CD4-positive, alpha-beta T cell treated with Interferon gamma for 1 hour (primary cell): ENCODE measurements at places on chromosomes 1 and 21.

- no peak for DNase-seq
Measured at GRCh38 chr1:15102646-15103045, 50.9 kb upstream of the TMEM51 start.

DNA sequence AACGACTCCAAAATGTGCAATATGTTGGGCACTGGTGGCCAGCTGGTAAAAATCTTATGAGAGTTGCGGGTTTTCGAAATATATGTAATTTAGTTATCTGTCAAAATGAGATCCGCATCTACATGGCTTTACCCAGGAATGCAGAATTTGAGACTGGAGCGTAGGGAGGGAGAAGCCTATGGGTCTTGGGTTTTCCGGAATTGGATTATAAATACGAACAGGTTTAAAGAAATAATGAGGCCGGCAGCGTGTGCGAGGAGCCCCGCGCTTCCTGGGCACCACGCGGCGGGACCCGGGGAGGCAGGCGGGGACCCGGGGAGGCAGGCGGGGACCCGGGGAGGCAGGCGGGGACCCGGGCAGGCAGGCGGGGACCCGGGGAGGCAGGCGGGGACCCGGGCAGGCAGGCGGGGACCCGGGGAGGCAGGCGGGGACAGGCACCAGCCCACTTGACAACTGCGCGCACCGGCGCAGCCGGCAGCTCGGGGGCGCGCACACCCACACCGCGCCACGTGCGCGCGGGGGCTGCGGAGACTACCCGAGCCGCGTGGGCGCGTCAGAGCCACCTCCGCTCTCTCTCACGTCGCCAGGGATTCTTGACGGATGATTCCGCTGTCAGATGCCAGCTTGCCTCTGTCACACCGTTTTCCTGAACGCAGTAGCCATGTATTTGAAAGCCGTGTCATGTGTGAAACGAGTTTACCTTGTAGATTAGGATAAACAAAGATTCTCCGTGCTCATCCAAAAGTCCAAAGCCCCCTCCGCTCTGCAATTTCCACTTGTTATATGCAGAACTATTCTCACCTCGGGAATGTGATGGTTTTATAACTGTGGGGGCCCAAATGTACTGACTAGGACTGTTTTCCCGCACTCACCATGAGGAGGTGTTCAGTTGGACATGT, 54.3 kb upstream of the HNRNPU start:
- DNase-seq: peak; percentile 83

DNA sequence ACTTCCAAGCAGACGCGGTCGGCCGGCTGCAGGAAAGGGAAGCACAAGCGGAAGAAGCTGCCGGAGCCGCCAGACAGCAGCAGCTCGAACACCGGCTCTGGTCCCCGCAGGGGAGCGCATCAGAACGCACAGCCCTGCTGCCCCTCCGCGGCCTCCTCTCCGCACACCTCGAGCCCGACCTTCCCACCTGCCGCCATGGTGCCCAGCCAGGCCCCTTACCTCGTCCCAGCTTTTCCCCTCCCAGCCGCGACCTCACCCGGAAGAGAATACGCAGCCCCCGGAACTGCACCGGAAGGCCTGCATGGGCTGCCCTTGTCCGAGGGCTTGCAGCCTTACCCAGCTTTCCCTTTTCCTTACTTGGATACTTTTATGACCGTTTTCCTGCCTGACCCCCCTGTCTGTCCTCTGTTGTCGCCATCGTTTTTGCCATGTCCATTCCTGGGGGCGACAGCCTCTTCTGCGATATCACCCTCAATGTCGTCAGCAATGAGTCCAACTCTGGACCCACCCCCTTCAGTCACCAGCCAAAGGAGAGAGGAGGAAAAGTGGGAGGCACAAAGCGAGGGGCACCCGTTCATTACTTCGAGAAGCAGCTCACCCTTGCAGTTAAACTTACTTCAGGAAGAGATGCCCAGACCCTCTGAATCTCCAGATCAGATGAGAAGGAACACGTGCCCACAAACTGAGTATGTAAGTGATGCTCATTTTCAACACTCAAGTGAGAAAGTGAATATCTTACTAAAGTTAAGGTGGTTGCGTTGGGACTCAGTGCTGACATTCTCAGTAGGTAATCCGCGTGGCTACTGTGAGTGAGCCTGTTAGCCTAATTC, 25.5 kb downstream of the UTS2 start:
- no peak for DNase-seq

DNA sequence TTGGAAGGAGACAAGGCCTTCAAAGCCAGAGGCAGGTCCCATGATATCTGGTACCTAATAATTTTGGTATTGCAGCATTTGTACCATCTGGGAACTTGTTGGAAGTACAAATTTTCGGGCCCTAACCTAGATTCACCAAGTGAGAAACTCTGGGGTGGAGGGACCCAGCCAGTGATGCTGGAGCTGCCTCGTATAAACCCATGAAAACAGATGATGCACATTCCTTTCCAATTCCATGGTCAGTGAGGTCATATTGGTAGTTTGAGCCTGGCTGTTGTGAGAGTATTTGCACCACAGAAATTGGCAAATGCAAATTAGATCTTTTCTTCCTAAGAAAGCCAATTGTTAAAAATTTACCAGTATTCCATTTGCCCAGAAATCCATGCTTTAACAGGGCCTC, 269.6 kb upstream of the PLXNA2 start:
- no peak for DNase-seq

GRCh38 chr1:158371188-158371953, 17.7 kb downstream of the CD1E start:
- no peak for DNase-seq

GRCh38 chr1:156423422-156424352, 54.7 kb downstream of the RHBG start:
- no peak for DNase-seq

DNA sequence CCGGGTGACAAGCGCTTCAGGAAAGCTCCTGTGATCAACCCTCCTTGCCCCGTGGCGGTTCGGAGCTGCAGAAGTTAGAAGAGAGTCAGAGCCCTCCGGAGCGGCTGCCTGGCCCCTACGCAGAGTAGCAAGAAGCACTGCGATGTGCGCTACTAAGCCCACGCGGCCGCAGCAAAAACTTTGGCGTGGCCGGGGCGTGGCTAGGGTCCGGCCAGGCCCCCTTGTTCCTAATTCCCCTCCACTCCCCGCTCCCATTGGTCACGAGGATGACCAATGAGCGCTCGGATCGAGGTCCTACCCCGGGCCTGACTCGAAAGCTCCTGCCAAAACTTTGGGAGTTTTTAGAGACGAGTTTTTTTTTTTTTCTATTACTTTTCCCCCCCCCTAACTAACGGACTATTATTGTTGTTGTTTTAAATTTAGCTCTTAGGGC, at the start of gene HLX:
Gene HLX (plus strand): TSS at position 368 of the 433 bp plus-strand sequence. CDS start 415 bp downstream, outside the sequence.
- DNase-seq: peak; percentile 82

DNA sequence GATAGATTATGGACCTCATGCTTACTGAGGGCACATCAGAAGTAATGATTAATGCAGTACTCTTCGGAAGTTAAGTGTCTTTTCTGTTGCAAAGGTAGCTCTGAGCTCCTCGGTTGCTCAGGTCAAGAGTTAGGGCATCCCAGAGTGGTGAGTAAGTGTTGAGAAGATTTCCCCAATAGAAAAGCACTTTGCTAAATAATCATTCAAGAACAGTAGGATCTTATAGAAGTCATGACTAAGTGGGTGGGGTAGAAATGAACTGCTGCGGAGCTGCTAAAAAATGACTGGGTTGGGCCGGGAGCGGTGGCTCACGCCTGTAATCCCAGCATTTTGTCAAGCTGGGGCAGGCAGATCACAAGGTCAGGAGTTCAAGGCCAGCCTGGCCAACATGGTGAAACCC, 648.6 kb upstream of the CAMK1G start:
- no peak for DNase-seq

DNA sequence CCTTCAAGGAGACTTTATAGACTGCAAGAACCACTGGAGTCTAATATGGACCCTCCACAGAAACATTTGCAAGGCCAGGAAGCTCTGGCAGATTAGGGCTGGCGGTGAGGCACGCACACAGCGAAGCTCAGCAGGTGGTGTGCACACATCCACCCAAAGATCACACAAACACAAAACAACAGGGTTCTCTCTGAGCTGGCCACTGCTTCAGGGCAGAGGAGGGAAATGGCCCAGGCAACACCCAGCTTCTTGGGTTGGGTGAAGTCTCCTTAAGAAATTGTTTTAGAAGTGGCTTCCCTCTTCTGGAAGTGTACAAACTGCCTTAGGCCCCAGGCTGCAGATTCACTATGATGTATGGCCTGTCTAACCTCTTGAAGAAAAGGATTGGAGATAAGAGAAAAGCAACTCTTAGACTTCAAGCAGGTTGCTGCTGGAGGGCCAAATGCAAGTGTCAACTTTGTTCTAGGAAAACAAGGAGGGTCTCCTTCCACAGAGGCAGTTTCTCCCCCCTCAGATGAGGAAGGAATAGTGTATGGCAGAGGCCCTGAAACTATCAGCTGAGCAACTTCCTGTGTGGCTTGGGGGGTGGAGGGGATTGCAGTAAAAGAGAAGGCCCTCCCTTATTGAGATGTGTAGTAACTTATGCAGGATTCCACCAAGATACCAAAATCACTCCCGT, 2.0 kb downstream of the RCSD1 start:
- DNase-seq: no peak

DNA sequence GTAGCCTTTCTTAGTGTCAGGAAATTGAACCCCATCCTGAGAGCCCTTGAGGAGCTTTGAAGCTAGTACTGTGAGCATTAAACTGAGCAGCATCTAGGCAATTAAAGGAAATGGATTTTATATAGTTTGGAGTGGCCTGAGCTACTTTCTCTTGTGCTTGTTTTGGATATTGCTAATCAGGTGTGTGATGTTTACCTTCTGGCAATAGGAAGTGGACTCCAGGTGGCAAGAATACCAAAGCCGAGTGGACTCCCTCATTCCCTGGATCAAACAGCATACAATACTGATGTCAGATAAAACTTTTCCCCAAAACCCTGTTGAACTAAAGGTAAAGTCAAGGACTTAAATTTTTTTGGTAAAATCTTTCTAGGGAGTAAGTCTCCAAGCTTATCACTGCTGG, 79.4 kb downstream of the MACF1 start:
- no peak for DNase-seq

GRCh38 chr1:92882819-92883218, 51.0 kb downstream of the RPL5 start:
- peak; percentile 49 for DNase-seq

DNA sequence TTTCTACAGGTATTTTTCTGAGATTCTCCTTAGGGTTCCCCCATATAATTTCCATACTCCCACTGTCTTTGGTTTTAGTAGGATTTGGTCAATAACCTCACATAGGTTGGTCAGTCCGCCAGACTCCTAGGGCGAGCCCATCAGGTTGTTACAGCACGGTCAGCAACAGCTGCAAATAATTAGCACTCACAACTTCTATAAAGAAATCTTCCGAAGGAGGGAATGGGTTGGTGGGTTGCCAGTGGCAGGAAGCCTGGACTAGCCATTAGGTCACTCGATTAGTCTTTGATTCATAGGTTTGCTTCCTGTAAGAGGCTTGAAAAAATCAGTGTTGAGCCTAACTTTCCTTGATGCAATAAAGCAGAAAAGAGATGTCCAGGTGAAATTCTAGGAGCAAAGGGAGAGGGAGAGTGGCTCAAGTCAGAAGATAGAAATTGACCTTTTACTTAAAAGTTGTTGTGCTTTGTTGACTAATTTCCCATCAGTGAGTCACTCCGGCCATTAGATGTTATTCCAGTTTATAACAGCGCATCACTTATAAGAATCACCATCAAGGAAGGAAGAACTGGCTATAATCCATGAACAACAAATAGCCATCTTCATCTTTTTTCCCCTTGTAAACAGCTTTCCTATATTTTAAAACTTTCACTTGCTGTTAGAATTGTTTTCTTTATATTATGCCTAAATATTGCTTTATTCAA, 88.3 kb downstream of the TPR start:
- no peak for DNase-seq

DNA sequence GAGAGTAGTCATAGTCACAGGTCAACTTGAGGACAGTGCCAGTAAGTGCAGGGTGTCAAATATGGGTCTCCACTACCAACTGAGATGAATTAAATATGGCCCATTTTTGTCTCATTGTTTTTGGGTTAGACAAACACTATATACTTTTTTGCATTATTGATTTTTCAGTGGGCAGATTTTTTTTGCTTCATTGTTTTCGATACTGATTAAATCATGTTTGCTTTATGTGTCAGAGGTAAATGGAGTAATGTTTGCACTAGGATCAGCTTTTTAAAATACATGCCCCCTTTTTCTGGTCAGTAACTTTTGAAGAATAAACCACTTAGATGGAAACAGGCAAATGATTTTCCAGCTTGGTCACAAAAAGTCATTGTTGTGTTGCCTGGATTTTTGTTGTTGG, 199.0 kb downstream of the USH2A start:
- no peak for DNase-seq

DNA sequence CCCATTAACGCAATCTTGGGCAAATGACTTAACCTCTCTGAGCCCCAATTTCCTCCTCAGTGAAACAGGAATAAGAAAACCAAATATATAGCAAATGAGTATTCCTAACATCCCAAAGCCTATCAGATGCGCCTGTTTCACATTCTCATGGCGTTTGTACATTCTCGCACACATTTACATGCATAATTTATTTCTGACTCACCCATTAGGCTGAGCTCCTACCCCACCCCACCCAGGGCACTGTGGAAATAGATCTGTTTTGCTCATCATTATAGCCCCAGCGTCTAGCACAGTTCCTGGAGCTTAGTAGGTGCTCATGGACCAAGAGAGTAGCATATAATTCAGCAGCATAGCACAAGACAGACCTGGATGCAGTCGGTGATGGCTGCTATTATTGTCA, 146.1 kb upstream of the VANGL1 start:
- DNase-seq: no peak

- DNase-seq: no peak
Measured at GRCh38 chr21:31911138-31911907, 38.5 kb downstream of the HUNK start.

DNA sequence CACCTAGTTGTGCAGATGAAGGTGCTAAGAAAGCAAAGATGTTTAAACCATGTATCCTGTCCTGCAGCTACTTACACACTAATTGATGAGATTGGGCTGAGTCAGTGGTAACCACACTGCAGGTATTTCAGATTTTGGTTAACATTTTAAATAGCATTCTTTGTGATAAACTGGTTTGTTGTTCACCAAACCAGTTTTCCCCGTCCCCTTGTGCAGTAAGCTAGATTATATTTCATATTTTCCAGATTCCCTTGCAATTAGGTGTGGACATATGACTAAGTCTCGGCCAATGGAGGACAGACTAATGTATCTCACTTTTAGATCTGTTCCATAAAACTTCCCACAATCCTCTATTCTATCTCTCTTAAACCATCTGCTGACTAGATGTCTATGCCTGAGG, 320.4 kb downstream of the RWDD3 start:
- no peak for DNase-seq

- DNase-seq: no peak
Measured at GRCh38 chr21:36966821-36967768, 626 bp upstream of the HLCS start.

DNA sequence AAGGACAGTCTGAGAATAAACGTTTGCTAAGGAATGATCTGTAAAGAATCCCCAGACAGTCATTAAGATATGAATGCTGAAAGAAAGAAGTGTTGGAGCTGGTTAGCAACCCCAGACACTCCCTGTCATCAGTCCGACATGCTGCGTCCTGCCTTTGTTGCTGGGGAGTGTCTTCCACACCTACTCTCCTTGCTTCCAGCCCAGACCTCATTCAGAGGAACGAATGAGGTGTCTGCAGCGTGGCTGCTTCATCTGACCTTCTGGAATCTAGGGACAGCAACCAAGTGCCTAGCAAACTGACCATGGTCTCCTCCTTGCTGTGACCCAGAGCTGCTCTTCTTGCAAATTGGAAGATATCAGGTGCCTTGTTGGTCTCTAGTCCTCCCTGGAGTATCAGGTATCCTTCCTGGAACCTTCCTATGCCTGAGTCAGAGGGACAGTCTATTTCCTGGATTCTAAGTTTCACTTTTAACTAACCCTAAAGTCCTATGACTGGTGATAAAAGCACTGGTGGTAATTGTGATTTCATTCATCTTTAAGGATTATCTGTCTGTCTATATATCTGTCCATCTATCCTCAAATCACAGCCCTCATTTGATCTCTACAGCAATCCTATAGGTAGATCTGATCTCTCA, 45.3 kb downstream of the NFASC start:
- DNase-seq: no peak
